Midbrain (tissue), 1 donor: ENCODE measurements at places on chromosomes 2 and 18.

- DNase-seq = no peak
Observed at GRCh38 chr2:113183703-113184102, 9.9 kb downstream of the PSD4 start.

- no peak for DNase-seq
Observed at GRCh38 chr2:107414376-107414775, 412.3 kb upstream of the RGPD4 start.

DNA sequence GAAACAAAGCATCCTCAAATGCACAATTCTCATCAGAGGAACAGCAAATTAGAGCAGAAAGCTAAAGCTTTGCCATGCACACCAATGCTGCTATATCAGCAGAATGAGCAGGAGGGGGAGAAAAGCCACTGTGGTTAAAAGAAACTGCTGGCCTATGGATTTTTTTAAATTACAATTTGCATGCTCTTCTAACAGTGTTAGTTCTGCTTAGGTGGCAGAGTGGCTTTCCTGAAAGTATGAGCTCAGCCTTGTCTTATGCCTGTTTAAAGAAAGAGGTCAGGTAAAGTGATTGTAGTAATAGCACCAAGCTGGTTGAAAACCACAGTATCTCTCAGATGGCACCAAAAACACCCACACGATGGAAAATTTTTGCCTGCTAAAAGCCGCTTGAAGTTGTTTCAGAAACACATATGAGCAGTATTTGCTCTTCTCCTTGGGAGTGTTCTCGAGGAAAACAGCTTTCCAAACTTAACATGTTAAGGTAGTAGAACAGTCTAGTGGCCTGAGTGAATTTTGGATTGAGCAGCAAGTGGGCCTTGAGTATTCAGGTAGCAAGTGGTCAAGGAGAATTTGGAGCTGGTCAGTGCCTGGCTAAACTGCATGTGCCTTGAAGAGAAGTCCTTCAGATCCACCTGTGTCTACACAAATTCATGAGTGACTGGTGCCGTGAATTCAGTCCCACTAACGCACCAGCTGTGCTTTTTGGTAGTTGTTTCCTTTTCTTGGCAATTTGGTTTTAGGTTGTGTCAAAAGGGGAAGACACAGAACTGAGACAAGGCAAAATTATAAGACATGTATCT lies 19.6 kb upstream of the NDUFV2 start:
- DNase-seq = no peak

DNA sequence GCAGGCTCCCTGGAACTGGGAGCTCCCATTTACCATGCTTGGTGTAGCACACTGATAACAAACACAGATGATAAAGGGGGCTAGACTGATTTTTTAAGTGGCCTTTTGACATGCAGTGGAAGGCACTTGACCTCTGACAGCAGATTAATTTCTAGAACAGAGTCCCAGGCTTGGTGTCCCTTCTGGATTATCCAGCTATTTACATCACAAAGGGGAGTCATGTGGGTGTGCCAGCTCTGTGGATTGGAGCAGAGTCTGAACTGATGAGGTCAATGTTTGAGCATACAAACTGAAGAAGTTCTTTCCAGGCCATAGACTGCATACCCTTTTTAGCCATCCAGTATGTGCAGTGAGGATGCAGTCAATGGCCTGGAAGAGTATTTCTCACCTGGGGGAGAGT lies 31.5 kb upstream of the SIX2 start:
- DNase-seq = no peak

DNA sequence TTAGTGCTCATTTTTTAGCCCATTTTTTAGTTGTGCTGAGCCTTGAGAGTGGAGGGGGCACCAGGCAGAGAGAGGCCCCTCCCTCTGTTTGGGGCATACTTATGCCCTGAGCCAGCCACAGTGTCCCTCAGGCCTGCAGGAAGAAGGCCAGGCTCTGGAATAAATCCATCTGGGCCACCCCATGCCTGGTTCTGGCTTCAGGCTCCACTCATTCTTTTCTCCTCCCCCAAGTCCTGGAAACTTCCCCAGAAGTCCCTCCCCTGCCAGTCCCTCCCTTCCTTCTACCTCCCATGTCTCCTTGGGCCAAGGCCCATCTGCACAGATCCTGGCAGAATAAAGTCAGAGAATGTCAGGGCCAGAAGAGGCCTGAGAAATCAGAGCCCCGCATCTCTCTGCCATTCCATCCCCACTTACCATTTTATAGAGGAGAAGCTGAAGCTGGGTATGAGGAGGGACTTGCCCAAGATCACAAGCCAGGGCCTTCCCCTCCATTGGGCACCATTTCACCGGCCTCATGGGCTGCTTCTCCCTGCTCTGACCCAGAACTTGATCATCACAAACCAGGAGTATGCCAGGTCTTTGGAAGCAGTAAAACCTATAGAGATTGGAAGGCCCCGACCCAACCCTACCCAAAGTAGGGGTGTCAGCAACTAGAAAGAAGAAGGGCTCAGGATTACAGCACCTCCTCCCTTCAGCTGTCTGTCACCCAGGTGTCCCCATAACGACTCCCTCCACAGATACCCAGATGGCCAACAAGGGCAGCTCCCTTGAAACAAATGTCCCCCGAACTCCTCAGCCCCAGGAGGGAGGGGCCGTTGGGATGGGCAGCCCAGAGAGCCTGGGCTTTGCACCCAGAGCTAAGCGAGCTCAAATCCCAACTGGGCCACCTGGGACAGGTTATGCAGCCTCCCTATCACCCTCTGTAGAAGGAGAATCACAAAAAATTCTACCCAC lies 108.4 kb downstream of the POLR1A start:
- DNase-seq = peak; percentile 72
